ENCODE measurements at places on chromosomes 1 and 21.

GRCh38 chr1:155981266-155982088 lies 3.1 kb upstream of the ARHGEF2 start:
- no peak for DNase-seq

- DNase-seq = no peak
Measured at GRCh38 chr1:205585169-205585834, 46.5 kb downstream of the ELK4 start.

- DNase-seq = no peak
Measured at GRCh38 chr1:40575336-40575735, 43.9 kb downstream of the ZNF684 start.

DNA sequence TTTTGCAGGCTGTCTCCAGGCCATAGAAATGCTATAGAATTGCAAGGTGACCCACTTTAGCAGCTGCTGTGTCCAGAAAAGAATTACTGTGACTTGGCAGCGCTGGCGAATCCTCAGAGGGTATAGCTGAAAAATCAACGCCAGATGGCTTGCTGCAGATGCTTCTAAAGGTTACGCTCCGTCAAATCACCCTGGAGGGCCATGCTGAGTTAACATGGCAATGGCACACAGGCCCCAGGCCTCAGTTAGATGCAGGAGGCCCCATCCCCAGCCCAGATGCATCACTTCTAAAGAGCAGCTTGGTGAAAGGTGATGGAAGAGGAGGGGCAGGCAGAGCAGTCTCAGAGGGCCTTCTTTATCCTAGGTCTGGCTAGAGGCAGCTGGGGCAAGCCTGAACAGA lies 18.0 kb downstream of the KIAA1614 start:
- no peak for DNase-seq

DNA sequence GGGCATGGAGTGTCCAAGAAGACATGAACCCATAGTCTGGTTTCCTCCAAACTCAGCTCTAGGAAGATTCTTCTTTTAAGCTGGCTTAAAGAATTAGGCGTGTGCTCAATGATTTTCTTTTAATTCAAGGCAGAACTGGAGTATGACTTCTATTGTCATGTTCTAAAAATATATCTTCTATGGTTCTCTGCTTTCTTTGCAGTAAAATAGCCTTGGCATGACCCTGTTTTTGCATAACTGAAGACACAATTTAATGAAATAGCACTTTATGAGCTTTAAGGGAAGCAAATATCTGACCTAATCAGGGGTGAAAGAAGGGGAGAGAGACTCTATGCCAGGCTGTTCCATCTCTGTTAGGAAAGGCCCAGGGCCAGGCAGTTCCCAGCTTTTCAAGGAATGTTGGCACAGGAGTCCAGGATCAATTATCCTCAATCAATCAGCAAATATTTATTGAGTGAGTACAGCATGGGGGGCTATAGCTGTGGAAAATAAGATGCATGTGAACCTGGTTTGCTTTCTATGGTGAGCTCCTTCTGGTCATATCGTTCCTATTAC lies 7.2 kb upstream of the CSF1 start:
- no peak for DNase-seq

- no peak for DNase-seq
Measured at GRCh38 chr21:38988509-38989378, 183.0 kb downstream of the ETS2 start.

- DNase-seq = no peak
Measured at GRCh38 chr1:172774561-172774960, 115.7 kb downstream of the FASLG start.

DNA sequence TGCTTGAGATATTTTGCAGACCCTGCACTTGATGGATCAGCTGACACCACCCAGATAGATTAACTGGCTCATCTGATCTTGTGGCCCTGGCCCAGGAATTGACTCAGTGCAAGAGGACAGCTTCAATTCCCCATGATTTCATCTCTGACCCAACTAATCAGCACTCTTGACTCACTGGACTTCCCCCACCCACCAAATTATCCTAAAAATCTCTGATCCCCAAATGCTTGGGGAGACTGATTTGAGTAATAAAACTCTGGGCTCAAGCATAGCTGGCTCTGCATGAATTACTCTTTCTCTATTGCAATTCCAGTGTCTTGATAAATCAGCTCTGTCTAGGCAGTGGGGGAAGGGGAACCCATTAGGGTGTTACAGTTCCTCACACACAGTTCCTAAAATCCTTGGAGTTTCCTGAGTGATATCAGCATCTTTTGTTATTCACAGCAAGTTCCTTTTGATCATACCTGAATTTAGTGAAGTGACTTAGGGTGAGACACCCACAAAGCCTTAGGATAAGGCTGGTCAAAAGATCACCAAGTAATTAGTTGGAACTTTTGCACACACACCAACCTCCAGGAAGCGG lies 104.2 kb downstream of the COP1 start:
- DNase-seq = no peak

DNA sequence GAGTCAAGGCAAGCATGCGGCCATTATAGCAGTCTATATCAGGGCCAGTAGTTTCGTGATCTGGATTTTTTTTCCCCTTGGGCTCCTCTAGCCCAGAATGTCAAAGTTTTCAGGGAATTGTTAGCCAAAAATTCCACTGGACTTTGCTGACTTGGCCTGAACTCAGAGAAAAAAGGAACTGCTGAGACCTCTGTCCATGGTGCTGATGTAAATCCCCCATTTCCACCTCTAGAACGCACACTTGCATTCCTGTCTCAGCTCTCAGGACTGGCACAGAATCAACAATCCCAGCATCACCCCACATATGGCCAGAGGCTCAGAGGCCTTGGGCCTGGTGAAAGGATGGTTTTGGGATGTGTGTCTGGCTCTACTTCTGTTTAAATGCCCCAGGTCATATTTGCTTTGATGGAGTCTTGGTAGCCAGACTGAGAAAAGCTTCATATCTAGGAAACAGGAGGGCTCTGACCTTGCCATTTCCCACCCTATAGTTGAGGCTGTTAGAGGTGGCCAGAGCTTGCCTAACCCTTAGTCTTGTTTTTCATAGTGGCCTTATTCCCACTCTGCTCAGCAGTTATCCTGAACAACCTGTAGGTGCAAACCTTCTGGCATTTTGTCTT lies 16.9 kb upstream of the EFCAB14 start:
- no peak for DNase-seq

DNA sequence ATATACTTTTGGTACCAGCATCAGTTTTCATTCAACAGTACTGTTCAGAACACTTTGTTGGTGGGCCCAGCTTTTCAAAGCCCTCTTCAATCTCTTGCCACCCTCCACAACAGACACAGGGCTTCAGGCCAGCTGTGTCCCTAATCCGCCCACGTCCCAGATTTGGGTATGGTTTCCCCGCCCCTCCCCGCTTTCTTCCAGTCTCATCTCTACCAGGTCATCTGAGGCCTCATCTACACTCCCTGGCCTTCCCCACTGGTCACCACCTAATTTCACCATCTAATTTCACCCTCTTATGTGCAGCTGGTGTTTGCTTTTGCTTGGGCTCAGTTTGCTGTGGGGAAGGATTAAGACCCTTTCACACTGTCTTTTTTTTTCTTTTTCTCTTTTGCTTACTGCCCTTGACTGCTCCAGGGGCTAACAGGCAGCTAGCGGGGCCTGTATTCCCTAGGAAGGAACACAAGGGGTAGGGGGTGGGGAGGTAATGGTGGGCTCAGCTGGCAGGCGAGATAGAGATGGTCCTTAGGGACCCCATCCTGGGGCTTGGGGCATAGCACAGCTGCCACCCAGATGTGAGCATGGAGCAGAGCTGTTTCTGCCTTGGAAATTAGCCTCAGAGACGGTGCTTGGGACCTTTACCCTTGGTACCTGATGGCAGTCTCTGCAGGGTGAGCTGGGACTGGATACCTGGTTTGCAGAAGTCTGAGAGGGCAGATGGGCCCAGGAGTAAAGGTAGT lies 3.8 kb upstream of the EPB41 start:
- DNase-seq = peak; percentile 29

DNA sequence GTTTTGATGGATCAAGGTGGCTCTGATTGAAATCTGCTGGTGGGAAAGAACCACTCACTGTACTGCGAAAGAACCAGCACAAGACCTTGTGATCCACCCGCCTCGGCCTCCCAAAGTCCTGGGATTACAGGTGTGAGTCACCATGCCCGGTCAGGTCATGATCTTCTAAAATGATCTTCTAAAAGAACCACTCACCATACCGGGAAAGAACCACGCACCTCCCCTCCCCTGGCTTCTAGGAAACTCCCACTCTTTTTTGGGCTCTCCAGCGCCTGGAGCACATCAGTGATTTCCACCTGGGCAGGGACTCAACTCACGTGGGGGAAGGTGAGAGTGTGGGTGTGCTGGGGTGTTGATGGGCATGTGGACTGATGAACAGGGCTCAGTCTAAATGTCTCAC lies 7.9 kb upstream of the RAB7B start:
- DNase-seq = no peak

GRCh38 chr1:231215681-231216385 lies 25.2 kb upstream of the GNPAT start:
- DNase-seq = no peak

GRCh38 chr1:58939146-58939545 lies 155.3 kb upstream of the JUN start:
- DNase-seq = no peak

GRCh38 chr1:21624571-21625389 lies 44.4 kb downstream of the RAP1GAP start:
- DNase-seq = no peak

DNA sequence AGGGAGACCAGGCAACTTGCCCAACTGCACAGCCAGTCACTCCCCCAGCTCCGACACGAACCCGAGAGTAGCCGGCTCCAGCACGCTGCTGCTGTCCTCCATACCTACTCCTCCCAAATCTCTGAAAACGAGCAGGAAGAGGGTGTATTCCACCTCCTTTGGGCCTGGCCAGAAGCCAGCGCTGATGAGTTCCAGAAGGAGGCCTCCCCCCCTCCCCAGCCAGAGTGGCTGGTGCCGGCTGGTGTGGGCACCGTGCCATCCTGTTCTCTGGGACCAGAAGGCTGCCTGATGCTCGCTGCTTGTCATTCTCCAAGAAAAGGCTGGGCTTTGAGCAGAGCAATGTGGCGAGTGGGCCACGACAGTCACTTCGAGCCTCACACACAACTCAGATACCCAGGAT lies 22.2 kb downstream of the KCNN3 start:
- no peak for DNase-seq
